Esophagus squamous epithelium (tissue), 5 donors: ENCODE measurements at places on chromosomes 7 and 10.

DNA sequence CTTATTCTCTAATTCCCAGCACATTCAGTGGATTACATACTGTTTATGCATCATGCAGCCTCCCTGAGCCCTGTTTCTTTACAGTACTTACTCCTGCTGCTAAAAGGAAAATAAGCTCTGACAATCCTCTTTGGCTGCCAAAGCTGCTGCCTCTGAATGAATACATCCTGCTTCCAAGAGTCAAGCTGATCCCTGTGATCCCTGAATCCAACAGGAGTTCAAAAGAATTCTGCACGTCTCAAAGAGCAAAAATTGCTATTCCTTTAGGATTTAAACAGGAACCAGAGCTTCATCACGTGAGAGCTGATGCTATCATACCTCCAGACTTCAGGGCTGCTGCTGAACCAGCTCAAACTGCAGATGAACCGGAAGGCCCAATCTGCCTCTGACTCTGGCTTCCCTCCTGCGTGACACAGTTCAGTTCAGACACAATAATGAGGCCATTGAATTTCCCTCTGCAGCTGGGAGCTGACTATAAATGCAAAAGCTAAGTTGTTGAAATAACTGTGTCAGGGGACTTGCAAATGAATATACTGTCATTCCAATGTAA, 851.0 kb upstream of the PHF14 start:
- no peak for DNase-seq

DNA sequence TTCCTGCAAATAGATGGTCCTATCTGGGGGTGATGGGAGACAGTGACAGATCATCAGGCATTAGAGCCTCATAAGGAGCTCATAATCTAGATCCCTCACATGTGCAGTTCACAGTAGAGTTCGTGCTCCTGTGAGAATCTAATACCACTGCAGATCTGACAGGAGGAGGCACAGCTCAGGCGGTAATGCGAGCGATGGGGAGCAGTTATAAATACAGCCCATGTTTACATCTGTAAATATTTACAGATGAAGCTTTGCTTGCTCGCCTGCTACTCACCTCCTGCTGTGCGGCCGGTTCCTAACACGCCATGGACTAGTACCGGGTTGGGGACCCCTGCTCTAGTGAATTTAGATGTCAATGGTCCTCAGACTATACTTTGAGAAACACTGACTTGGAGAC, 17.0 kb upstream of the CDCA7L start:
- no peak for DNase-seq

- DNase-seq: no peak
These were observed 76.2 kb downstream of the LRGUK start for GRCh38 chr7:134203186-134203889.

DNA sequence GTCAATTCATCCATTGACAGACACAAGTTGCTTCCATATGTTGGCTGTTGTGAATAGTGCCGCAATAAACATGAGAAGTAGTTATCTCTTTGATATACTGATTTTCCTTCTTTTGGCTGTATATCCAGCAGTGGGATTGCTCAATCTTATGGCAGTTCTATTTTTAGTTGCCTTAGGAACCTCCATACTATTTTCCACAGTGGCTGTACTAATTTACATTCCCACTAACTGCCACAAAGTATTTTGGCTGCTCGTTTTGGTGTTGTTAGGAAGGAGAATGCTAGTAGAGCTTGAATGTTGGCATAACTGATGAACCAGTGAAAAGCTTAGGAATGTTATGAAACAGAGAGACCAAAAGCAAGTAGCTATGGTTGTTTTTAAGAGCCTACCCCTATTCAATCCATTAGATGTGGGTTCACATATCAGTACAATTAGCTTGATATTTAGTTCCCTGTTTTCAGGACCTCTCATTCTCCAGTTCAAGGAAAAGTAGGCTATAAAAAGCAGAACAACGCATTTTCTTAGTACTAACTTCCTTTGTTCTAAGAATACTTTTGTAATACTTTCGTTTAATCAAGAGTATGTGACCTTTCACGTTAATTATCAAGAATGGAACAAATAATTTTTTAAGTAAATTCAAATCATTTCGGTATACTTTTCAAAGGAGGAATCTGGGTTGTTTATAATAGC, 100.3 kb downstream of the FAS start:
- no peak for DNase-seq

DNA sequence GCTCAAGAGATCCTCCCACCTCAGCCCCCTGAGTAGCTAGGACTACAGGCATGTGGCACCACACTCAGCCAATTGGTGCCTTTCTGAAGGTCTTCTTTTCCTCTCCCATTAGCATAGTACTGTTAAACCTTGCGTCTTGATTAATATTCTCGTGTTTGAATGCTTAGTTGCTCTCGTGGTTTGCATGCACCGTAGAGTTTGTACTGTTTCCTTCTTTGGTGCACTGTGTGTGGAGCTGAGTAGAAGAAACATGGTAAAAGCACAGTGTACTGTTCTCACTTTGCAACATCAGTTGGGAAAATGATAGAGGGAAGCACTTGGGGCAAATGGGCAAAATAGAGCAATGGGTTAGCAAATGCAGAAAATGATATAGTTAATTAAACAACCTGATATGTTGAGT, 27.6 kb upstream of the RPA3 start:
- no peak for DNase-seq

DNA sequence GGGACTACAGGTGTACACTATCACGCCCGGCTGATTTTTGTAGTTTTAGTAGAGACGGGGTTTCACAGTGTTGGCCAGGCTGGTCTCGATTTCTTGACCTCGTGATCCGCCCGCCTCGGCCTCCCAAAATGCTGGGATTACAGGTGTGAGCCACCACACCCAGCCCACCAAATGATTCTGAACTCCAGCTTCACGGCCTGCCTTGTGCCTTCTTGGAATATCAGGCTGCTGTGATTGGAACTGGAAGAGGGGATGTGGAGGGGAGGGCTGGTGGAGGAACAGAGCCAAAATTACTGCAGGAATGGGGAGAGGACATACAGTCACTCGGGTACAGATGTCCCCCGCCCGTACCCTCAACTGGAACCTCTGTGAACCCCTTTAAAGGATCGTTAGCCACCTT, 268.4 kb downstream of the ACTR3B start:
- no peak for DNase-seq

GRCh38 chr7:122528879-122529481, 169.9 kb downstream of the RNF133 start:
- no peak for DNase-seq

GRCh38 chr7:22945584-22945983, 68.3 kb downstream of the HYCC1 start:
- no peak for DNase-seq

DNA sequence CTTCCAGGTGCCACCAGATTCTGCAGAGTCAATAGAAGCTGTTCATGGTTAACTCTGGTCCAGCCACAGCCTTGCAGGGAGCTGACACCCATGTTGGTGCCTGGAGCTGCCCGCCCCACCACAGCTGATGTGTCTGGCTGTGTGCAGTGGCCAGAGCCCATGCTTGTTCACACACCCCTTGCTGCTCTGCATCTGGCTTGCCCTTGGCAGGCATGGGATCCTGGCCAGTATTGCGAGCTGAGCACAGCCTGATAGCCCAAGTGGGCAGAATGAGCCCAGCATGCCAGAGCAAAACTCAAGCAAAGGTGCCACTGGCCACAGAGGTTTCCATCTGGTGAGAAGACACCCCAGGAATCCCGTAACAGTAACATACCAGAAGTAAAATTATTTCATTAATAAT, 843.6 kb downstream of the SORCS1 start:
- no peak for DNase-seq

GRCh38 chr10:119112056-119112455, 8.1 kb downstream of the DENND10 start:
- no peak for DNase-seq

GRCh38 chr10:95759233-95759826, 3.4 kb downstream of the ENTPD1 start:
- no peak for DNase-seq
